ENCODE measurements at places on chromosomes 7 and 10.

DNA sequence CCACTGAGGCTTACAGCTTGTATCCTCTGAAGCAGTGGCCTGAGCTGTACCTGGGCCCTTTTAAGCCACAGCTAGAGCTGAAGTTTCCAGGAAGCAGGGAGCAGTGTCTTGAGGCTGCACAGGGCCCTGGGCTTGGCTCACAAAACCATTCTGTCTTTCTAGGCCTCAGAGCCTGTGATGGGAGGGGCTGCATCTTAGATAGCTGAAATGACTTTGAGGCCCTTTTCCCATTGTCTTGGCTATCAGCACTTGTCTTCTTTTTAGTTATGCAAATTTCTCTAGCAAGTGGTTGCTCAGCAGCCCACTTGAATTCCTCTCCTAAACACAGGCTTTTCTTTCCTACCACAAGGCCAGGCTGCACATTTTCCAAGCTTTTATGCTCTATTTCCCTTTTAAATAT, 864.2 kb downstream of the REEP3 start:
- no peaks in the 10 kb centered on the region for H3K27me3 ChIP-seq
- H3K36me3 ChIP-seq = no peaks in the 10 kb centered on the region
- no peaks in the 10 kb centered on the region for H3K4me1 ChIP-seq
- DNase-seq = no peak
- no peak overlapping the region for H3K4me3 ChIP-seq
- no peak overlapping the region for H3K27ac ChIP-seq

DNA sequence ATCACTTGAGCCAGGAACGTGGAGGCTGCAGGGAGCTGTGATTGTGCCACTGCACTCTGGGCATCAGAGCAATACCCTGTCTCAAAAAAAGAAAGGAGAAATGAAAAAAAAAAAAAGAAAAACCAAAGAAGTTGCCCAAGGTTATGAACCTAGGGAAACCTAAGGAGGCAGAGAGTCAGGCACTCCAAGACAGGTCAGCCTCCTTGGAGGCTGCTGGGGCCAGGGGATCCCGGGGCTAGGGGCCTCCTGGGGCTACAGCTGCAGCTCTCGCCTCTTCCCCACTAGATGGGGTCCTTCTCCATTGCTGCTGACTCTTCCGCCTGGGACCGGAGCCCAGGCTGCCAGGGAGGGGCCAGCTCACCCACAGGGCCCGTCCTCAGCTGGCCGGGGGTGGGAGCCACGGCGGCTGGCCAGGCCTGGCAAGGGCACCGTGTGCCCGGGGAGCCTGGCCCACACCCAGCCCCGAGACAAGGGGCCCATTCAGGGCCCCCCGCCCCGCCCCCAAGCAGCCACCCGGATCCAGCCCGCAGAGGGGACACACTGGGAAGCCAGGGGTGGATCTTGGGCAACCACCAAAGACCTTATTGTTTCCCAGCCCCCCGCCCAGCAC, 1.7 kb upstream of the SPACDR start:
- H3K27me3 ChIP-seq = no peaks in the 10 kb centered on the region
- H3K4me3 ChIP-seq = no peak overlapping the region
- H3K36me3 ChIP-seq = peaks cover 24% of the 10 kb centered on the region
- no peak for DNase-seq

DNA sequence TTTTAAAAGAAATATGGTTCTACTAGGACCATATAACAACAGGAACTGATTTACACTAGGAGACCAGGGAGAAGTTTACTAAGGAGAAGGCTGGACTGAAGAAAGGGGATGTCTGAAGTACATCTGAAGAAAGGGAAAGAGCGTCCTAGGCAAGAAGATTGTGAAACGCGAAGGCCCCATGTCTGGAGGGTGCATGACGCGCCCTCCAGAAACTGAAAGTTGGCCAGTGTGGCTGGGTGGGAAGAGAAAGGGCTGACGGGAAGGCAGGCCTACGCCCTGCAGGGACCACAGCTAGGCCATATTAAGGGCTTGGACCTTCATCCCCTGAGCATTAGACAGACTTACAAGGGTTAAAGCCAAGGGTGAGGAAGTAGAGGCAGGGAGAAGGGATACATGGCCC, 158.0 kb downstream of the TRIL start:
- H3K36me3 ChIP-seq = no peaks in the 10 kb centered on the region
- no peak for DNase-seq
- no peak overlapping the region for H3K27ac ChIP-seq
- no peaks in the 10 kb centered on the region for H3K27me3 ChIP-seq
- H3K4me3 ChIP-seq = no peak overlapping the region

DNA sequence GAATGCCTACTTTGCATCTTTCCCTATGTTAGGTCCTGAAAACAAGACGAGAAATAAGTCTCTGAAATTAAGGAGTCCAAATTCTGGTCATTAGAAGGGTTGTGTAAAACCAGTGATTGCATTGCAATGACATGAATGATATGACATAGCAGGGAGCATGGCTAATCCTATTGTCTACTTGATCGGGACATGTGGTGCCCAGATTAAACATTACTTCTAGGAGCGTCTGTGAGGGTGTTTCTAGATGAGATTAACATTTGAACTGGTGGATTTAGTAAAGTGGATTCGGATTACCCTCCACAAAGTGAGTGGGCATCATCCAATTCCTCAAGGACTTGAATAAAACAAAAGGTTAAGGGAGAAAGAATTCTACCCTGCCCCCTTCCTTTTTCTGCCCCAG, 434.9 kb upstream of the KLF6 start:
- DNase-seq = no peak
- no peak overlapping the region for H3K27ac ChIP-seq
- H3K36me3 ChIP-seq = no peaks in the 10 kb centered on the region

GRCh38 chr7:44764081-44764480, 15.4 kb downstream of the ZMIZ2 start:
- H3K4me1 ChIP-seq = peaks cover 17% of the 10 kb centered on the region
- DNase-seq = no peak
- peaks cover 52% of the 10 kb centered on the region for H3K36me3 ChIP-seq

GRCh38 chr7:135240441-135240840, 6.8 kb downstream of the STRA8 start:
- no peak for DNase-seq
- peaks cover 10% of the 10 kb centered on the region for H3K4me1 ChIP-seq
- peaks cover 6% of the 10 kb centered on the region for H3K27me3 ChIP-seq
- no peaks in the 10 kb centered on the region for H3K36me3 ChIP-seq
- H3K4me3 ChIP-seq = no peak overlapping the region

DNA sequence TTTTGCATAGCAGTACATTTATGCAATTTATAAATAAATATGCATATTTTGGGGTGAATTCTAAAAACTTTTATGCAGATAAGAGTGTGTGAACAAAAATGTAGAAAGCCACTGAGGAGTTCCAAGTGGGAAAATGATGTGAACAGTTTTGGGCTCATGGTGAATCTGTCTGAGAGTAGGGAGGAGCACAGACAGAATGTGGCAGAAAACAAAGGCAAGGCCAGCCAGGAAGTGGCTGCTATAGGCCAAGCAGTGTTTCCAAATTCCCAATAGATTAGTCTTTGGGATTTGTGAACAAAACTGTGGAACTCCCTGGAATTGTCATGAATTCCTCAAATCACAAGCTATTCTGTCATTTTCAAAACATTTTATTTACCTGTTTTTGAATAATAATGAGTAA, 73.6 kb upstream of the AMPH start:
- H3K4me1 ChIP-seq = peaks cover 6% of the 10 kb centered on the region
- H3K27me3 ChIP-seq = peaks cover 3% of the 10 kb centered on the region
- H3K36me3 ChIP-seq = no peaks in the 10 kb centered on the region
- H3K27ac ChIP-seq = no peak overlapping the region
- DNase-seq = no peak
- H3K4me3 ChIP-seq = no peak overlapping the region

GRCh38 chr7:151861881-151862280, 15.0 kb downstream of the PRKAG2 start:
- H3K27ac ChIP-seq = no peak overlapping the region
- H3K4me1 ChIP-seq = no peaks in the 10 kb centered on the region
- no peak for DNase-seq
- no peaks in the 10 kb centered on the region for H3K36me3 ChIP-seq

DNA sequence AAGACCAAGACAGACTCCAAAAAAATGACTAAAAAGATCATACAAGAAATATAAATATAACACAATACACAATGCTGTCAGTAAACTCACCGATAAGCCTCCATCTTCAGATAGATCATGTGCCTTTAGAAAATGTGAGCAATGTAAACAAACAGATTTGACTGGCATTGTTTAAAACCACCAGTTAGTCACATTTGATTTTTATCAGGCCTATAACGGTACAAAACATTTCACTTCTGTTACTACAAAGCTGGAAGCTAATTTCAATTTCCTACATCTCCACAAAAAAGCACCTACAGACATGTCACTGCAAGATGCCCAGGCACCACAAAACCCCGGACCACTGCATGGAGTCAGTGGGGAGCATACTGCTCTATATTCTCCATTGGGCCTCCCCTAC, 18.9 kb downstream of the SGMS1 start:
- H3K4me1 ChIP-seq = peaks cover 38% of the 10 kb centered on the region
- H3K27ac ChIP-seq = no peak overlapping the region
- H3K27me3 ChIP-seq = no peaks in the 10 kb centered on the region
- no peak for DNase-seq

DNA sequence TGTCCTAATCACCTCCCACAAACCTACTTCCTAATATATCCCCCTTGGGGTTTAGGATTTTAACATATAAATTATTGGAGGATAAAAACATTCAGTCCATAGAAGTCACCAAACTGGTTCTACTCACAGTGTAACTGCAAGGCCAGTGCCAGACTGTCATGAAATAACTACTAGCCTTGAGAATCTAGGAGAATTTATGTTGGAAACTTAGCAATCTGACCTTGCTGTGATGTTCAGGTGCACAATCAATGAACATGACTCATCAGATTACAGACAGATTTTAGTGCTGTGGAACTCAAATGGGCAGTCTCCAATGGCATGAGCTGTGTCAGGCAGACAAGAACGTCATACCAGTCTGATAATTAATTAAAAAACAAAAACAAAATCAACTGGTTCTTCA, 571.4 kb upstream of the IGFBP3 start:
- H3K27ac ChIP-seq = no peak overlapping the region
- no peaks in the 10 kb centered on the region for H3K4me1 ChIP-seq
- no peaks in the 10 kb centered on the region for H3K36me3 ChIP-seq
- H3K27me3 ChIP-seq = no peaks in the 10 kb centered on the region
- no peak overlapping the region for H3K4me3 ChIP-seq

DNA sequence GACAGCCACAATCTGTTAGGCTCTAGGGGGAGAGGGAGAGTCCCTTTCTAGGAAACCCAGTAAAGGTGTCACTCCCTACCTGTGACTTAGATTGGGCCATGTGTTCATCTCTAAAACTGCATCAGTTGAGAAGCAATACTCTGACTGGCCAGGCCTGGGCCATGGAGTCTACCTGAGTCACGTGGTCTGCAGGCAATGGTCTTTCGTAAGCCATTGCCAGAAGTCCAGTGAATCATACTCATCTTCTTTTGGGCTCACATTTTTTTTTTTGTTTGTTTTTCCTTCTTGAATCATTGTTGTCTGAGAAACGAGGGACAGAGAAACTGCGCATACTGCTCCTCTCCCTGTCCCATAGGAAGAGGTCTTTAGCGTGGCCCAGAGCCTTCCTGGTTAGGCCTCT, 215.6 kb downstream of the CCSER2 start:
- H3K27ac ChIP-seq = no peak overlapping the region
- peaks cover 7% of the 10 kb centered on the region for H3K4me1 ChIP-seq
- DNase-seq = no peak
- no peaks in the 10 kb centered on the region for H3K36me3 ChIP-seq
- no peak overlapping the region for H3K4me3 ChIP-seq

Data from activated T-helper 1 cell treated with anti-CD3 and anti-CD28 coated beads, Interleukin-12 subunit alpha, Interleukin-12 subunit beta, Interleukin-2, Interleukin-4 antibody, amounts not matched to agents 30 ng/mL and 10 ng/mL and 1 ng/mL, durations not matched to agents 14 hours and 24 hours and 36 hours (primary cell).